ENCODE measurements at places on chromosomes 6 and 20.

GRCh38 chr6:106132153-106132698 lies 46.1 kb downstream of the PRDM1 start:
- no peak for DNase-seq

DNA sequence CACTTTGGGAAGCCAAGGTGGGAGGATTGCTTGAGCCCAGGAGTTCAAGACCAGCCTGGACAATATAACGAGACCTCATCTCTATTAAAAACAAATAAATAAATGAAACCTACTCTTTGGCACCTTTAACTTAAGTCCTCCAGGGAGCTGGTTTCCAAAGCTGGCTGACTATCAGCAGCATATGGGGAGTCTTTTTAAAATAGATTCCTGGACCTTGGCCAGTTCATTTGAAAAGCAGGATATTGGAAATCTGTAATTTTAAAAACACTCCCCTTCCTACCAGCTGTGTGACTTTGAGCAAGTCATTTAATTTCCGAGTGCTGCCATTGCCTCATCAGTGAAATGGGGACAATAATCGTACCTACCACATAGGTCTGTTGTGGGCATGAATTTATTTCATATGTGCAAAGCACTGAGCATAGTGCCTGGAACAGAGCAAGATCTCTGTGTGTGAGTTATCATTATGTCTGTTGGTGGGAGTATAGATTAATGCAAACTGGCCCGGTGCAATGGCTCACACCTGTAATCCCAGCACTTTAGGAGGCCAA lies 40.9 kb upstream of the PTPN1 start:
- DNase-seq = no peak

- no peak for DNase-seq
These were observed 80.6 kb downstream of the KCNQ5 start for GRCh38 chr6:72702421-72702820.

GRCh38 chr20:35101620-35102019 lies 9.0 kb upstream of the TRPC4AP start:
- DNase-seq = no peak

DNA sequence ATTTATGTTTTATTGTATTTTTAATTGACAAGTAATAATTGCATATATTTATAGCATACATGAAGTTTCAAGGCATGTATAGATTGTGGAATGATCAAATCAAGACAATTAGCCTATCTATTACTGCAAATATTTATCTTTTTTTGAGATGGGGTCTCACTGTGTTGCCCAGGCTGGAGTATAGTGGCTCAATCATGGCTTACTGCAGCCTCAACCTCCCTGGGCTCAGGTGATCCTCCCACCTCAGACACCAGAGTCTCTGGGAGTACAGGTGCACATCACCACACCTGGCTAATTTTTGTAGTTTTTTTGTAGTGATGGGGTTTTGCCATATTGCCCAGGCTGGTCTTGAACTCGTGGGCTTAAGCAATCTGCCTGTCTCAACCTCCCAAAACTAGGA lies 16.2 kb upstream of the FUCA2 start:
- no peak for DNase-seq

GRCh38 chr6:46136831-46137230 lies 7.0 kb downstream of the ENPP4 start:
- DNase-seq = no peak

DNA sequence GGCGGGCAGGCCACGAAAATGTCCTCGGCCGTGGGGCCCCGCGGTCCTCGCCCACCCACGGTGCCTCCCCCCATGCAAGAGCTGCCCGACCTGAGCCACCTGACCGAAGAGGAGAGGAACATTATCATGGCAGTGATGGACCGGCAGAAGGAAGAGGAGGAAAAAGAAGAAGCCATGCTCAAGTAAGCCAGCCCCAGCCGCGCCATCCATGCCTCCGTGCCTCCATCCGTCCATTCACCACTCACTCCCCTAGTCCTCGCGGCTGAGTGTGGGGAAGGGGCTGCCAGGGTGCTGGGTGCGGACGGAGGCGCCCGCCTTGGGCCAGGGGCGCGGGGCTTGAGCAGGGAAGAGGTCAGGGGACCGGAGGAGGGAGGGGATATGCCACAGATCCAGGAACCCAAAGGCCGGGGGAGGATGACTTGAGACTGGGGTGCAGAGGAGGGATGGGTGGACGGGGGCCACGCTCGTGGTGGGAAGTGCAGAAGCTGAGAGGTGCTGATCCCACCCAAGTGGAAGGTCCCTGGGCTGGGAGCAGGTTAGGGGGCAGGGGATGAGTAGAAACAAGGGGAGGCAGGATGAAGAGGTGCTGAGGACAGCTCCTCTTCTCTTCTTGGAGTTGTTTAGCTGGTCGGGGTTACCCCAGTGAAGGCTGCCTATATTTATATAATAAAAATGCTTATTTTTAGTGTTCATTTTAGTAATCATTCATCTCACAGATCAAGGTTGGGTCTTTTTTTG lies 825 bp downstream of the RIMS1 start:
- no peak for DNase-seq

DNA sequence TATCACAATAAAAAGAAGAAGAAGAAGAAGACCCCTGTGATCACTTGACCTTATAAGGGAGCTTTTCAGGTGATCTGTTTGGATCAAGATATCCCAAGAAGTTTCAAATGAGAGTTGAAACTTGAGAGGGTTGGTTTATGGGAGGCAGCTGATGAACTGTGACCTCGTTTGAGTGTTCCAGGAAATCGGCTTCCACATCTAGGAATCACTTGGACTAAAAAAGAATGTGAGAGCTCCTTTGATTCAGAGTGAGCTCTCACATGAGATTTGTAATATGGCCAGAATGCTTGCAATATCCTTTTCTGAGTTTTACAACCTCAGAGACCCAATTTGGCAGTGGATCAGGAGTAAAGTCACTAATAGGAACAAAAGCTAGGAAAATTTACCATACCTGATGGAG lies 228.1 kb downstream of the ATXN1 start:
- no peak for DNase-seq
